ENCODE measurements at places on chromosomes 5 and 9.

- no peak for DNase-seq
Observed at GRCh38 chr9:106233116-106233515, 538.8 kb downstream of the TMEM38B start.

DNA sequence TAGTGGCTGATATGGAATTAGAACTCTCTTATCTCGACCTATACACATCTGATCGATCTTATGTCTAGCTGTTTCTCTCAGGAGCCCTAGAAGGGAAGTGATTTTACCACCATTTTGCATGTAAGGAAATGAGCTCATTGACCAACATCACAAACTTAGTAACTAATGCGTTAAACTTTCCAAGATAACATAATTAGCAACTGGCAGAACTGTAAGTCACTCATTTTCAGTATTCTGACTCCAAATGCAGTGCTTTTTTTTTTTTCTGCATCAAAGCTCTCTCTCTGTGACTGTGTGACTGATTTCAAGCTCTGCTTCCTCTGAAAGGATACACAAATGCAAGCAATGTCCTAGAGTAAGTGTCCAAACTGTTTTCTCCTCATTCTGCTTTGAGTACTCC is 68.1 kb upstream of the FBXL7 start:
- no peak for DNase-seq

- no peak for DNase-seq
Observed at GRCh38 chr9:112367465-112367864, 12.4 kb upstream of the HSDL2 start.

GRCh38 chr5:92559781-92560180 is 1021.2 kb downstream of the NR2F1-AS1 start:
- no peak for DNase-seq

DNA sequence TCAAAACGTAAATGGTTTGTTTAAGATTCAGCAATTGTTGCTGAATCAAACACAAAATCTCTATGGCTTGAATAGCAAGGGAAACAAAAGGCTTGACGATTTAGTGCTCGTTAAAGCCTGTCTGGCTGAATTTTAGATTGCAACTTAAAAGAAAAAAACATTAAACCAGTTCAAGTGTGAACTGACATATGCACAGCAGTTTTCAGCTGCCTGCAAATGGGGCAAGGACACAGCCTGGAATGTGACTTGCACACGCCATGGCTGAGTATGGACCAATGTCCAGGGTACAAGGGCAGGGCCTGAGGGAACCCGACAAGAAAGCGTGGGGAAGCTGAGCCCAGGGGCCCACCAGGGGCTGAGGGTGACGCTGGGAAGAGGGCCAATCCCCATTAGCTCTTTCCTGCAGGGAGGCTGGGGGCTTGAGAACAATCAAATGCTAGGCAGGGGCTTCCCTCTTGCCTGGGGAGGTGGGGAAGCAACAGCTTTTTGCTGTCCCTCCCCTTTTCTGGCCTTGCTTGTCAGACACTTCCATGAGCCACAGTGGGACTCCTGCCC is 89.6 kb upstream of the LRRTM2 start:
- no peak for DNase-seq

GRCh38 chr5:16454686-16455085 is 10.9 kb downstream of the ZNF622 start:
- DNase-seq, result no peak

DNA sequence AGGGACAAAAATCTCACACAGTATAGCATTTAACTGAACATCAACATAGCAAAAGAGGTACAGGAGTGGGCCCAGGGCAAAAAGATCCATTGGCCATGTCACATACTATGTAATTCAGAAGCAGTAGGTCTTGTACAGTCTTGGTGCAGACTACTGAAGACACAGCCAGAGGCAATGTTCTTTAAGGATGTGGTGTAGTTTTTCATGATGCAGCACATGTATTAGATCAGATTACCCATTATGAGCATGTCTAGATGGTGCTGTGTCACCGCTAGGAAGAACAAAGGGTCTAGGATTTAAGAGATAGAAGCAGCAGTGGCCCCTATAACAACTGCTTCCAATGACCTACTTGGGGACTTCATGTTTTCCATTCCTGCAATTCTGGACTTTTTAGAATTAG is 610.4 kb upstream of the MEF2C start:
- no peak for DNase-seq

- DNase-seq, result no peak
Observed at GRCh38 chr5:170444969-170445505, 55.9 kb upstream of the KCNMB1 start.

- no peak for DNase-seq
Observed at GRCh38 chr5:77546-77945, 14.4 kb upstream of the PLEKHG4B start.

Data from HL-60 (cell line).